CD14-positive monocyte (primary cell): ENCODE measurements at places on chromosomes 2 and 18. TPM values are rescaled to one million over a fixed set of nuclear protein-coding genes. Genes with fewer than 3 reads are reported as not detected.

FBXO36 gene
- 0.90 TPM for polyA plus RNA-seq

ARHGAP25 gene
- polyA plus RNA-seq, result 36.3 TPM

PROC gene
- polyA plus RNA-seq, result not detected

DNA sequence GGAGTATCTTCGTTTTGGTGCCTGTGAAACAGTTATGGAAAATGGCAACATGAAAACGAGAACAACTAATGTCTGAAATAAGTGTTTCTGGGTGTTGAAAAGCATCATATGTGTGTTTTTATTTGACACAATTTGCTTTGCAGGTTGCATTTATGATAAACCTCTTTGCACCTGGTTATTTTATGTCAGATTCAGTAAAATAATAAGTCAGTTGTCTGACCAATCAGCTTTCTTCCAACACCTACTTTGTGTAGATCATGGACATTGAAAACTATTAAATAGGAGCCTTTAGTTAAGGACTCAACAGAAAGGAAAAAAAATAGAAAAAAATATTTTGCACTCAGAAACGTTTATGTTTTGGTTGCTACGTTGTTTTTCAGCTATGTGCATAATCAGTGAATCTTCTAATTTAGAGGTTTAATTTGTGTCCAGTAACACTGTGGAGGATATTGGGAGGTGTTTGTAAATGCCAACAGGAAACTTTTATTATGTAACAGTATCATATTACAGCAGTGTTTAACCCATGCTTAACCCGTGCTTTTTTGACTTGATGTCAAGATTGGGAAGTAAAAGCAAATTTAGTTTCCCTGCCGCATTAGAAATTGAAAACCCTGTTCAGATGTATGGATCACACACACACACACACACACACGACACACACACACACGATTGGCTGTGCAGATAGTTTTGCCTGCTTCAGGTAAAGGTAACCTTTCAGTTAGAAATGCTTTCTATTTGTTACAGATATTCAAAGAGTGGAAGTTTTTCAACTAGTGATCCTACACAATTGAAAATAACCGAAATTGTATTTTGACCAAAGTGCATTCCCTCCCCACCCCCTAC, 2.6 kb downstream of the PKP4 start:
- DNase-seq, result no peak

DNA sequence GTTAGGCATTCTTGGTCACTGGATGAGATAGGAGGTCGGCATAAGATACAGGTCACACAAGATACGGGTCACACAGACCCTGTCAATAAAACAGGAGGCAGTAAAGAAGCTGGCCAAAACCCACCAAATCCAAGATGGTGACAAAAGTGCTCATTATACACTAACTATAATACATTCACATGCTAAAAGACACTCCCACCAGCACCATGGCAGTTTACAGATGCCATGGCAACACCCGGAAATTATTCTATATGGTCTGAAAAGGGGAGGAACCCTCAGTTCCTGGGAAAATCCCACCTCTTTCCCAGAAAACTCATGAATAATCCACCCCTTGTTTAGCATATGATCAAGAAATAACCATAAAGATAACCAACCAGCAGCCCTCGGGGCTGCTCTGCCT, 56.0 kb upstream of the PTPRM start:
- no peak for DNase-seq
